ENCODE measurements at places on chromosomes 7 and 10. TPM values are rescaled to one million over a fixed set of nuclear protein-coding genes. Genes with fewer than 3 reads are reported as not detected.

DNA sequence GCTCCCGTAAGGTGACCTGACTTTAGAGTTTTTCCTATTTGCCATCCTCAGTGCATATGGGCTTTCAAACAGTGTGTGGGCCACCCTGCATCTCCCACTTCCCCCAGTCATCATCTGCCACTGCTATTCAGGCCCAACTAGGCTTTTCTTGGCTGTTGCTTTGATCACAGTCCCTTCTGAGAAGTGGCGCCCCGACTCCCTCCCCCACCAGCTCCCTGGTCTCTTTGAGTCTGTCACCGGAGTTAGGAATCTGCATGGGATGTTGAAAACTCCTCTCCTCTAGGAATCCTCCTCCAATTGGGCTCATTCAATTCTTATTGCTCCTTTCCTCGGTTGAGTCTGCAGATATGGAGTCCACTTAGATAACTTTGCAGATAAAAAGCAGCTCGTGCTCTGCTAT, 32.1 kb downstream of the HIF1AN start:
- no peak for DNase-seq

DNA sequence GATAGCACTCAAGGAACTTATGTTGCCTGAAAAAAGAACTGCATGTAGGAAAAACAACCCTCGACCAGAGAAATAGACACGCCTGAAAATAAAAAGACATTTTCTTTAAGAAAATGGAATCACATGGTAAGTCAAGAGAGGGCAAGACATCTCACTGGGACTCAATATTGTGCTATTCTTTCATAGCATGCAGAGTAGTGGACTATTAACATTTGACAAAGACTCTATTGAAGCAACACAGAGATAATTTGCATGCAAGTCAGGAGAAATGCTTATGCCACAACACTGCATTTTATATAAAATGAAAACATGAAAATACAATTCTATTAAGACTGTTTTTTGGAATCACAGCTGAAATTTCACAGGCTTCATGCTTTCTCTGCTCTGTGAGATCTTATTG, 77.9 kb upstream of the RHOBTB1 start:
- no peak for DNase-seq

Gene EVX1
- not detected for total RNA-seq

DNA sequence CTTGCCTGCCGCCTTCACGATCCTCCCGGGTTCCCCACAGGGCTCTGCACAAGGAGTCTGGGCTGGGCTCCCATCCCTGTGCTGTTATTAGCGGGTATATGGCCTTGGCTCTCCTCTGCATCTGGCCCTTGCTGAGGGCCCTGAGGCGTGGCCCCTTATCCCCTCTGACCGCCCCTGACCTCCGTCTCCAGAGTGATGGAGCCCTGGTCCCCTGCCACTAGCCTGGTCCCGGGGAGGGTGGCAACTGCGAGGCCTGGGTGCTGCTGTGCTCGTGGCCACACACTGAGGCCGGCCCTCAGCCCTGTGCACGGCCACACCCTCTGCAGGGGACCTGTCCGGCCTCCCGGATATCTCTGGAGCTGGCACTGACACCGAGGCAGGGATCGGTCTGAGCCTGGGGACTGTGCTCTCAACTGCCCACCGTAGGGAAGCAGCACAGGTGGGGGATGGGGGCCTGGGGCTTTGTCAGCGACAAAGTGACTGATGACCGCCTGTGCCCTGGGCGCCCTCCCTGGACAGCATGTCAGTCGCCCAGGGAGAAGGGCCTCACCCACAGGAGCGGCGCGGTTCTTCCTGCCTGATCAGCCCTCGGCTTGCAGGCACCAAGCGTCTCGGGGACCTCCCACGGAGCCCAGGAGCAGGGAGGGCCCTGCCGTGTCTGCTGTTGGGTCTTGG, 72.4 kb downstream of the NKX6-2 start:
- DNase-seq = no peak

DNA sequence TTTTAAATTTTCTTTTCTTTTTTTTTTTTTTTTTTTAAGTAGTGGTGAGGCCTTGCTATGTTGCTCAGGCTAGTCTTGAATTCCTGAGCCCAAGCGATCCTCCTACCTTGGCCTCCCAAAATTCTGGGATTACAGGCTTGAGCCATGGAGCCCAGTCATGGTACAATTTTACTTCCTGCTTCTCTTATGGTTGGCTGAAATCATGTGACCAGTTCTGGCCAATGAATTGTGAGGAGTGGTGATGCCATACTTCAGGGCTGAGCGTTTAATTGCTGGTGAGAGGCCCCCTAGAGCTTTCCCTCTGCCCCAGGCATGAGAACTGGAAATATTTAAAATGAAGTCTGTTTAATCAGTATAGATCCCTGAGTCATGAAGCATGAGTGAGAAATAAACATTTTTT, 22.2 kb upstream of the BAIAP2L1 start:
- DNase-seq = no peak

- DNase-seq = no peak
These were observed 174.8 kb downstream of the RAPGEF5 start for GRCh38 chr7:22182149-22182548.

DNA sequence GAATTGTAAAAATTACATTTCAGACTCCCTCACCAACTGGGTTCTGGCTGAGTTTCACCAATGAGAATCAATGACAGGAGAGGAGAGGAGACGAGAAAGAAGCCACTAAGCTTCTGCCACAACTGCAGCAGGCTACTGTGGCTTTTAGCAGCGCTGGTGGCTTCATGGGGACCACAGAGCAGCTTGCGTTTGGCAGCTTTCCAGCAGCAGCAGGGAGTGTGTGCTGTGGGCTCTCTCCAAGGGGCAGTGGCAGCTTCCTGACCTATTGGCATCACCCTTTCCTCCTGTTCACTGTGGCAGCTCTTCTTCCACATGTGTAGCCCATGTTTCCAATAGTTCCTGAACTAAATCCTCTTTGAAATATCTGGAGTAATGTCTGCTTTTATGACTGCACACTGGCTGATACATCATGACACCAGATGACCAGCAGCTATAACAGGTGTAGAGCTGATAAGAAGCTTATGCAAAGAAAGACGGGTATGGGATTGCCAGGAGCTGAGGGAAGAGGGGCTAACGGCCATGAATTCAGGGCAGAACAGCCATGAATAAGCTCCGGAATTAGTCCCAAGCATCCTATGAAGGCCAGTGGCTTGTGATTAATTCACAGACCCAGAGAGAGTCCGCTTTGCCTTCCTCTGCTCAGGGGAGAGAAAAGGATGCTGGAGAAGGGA, 46.8 kb downstream of the KCNH2 start:
- no peak for DNase-seq

Gene C10orf105
- total RNA-seq = not detected

DNA sequence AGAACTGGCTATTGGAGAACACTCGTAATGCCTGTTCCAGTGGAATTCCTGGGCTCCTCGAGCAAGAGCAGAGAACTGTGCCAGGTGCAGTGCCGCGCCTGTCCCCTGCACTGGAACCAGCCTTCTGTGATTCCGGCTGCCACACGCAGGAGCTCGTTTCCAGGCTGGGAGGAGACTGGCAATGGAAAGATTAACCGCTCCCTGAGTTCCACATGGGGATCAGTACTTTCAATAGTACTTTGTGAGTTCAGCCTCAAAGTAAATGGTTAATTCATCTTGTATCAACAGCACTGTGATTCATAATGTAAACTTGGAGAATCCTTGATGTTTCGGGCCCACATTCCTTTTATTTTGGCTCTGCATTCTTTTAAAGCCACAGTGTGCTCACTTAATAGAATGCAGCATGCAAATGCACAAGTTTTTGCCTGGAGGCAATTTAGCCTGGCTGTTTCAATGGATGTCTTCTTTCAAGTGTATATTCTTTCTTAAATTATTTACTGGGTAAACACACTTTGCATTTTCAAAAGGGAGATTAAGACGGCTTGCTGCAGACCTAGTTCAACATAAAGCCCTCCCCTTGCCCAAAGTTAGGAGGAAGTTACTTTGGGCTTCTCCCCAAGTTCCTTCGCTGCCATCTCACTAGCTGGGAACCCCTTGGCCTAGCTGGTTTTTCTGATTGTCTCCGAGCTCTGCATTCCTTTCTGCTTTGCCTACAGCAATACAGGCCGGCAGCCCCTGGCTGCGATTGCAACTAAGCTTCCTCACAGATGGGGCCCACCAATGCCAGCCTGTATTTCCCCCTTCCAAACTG, 138.1 kb upstream of the TCF7L2 start:
- DNase-seq = peak; percentile 90

DNA sequence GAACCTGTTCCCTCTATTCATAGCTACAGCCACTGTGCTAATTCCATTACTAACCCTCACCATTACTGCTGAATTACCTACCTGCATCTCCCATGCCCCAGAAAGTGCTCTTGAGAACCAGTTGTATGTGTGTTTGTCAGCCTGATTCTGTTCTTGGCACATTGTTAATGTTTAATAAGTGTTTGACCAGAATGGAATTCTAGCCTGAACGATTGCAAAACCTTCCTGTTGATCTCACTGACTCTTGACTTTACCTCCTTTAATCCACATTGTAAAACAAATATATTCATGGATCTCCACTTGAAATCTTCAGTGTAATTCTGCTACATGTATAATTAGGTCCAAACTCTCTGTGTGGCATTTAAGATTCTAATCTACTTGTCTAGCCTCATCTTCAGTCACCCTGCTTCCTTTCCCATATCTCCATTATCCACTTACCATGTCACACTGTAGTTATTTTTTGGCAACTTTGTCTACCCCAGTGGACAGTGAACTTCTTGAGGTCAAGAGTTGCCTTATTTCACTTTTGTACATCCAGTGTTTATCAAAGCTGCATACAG, 4.9 kb downstream of the ZNF277 start:
- DNase-seq = peak; percentile 63

GRCh38 chr10:73522263-73522662, 26.4 kb upstream of the PPP3CB start:
- peak; percentile 28 for DNase-seq

DNA sequence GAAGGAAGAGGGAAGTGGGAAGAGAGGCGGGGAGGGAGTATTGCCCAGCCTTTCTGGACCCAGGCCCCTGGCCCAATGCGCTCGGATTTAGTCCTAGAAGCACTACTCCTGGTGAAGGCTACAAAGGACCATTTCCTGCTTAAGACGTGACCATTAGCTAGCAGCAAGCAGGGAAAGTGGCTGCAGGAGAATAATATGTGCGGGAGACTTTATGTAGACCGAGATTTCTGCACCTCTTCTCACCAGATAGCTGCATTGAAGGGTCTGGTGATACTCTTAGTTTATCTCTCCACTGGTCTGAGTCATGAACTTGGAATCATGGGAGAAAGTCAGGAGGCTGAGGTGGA, 3.1 kb downstream of the VAX1 start:
- no peak for DNase-seq

- DNase-seq = peak; percentile 24
These were observed 16.0 kb downstream of the MYOZ1 start for GRCh38 chr10:73625004-73625883.

Gene CYP3A4
- total RNA-seq = not detected

GRCh38 chr7:134355927-134356326, 39.2 kb upstream of the SLC35B4 start:
- peak; percentile 6 for DNase-seq

DNA sequence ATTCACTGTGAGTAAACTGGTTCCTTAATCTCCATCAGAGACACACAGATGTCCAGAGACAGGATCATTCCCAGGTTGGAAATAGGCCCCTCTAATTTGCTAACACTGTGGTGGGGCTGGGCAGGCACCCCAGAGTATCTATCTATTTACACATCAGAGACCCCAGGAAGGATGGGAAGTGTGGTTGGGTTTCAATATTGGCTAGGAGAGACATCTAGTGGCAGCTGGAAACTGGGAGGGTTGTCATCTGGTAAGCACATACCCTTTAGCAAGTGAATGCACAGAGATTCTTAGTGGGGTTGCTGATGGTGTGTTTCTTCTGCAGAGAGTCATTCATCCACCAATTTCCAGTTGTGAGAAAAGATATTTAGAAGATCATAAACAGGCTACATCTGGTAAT, 36.0 kb upstream of the NRG3 start:
- no peak for DNase-seq

DNA sequence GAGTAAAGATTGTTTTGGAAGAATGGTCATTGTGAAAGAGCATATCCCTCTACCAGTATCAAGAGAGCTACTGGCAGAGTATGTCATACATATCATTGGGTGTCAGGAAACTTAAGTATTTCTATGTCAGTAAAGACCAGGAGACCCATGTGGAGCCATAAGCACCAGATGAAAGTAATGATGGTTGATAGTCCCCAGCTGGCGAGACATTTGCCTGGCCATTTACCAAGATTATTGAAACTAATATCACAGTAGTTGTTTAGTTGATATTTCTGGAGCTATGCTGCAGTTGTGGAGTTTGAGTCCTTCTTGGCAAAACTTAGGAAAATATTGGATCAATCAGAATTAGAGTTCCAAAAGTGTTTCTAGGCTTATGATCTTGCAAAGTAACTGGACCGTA, 114.8 kb downstream of the SNX10 start:
- no peak for DNase-seq

Gene ZNF425
- total RNA-seq = 2.9 TPM

DNA sequence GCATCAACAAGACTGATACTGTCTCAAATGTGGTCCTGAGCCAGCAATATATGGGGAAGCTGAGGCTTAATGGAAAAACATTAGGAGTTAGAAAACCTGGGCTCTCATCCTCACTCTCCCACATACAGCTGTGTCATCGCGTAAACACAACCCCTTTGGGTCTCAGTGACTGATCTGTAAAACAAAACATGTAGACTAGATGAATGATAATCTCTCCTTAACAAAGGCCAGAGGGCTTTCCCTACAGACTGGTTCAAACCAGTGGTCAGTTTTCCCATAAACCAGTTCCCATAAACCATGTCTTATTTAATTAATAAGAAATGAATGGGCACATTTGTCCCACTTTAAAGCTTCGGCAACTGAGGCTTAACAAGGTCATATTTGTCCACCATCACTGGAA, 48.1 kb downstream of the OSBPL3 start:
- no peak for DNase-seq

DNA sequence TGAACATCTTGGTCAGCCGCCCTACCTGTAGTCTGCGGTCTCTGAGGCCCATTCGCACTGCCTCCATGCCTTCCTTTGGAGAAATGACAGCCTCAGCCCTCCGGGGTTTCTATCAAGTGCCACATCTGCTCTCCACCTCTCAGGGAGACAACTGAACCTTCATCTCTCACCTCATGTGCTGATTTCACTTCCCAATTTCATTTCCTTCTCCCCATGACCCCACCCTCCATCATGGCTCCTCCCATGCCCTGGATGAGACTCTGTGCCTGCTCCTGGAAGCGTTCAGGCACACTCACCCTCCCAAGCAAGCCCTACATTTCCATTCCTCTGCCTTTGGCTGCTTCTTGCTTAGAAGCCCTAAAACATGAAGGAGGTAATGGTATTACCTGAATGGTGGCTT, 7.8 kb upstream of the SCD start:
- no peak for DNase-seq

Gene PILRA
- total RNA-seq = 0.43 TPM

Gene GRM3
- total RNA-seq = not detected

DNA sequence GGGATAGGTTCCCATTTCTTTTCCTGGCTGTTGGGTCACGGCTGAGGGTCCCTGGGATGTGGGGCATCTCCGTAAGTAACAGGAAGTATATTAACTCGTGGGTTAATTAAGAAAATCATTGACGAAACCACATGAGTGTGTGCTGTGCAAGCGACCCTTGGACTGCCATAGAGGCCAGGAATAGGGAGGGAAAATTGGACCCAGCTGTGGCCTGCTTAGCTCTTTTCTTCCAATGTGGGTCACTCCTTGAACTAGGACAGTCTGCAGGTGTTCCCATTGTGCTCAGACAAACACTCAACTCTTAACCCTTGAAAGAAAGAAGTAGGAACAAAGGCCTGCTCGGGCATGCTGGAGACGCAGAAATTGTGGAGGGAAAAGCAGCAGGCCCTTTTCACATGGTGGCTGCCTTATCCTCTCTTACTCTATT, 25.6 kb upstream of the PLEKHA1 start:
- DNase-seq = no peak
